ENCODE measurements at places on chromosomes 5 and 9. TPM values are rescaled to one million over a fixed set of nuclear protein-coding genes. Genes with fewer than 3 reads are reported as not detected.

LEAP2 gene
- 1.4 TPM for polyA plus RNA-seq

IFNA21 gene
- polyA plus RNA-seq, result not detected

SPATA6L gene
- polyA plus RNA-seq, result 0.69 TPM

LRRC14B gene
- polyA plus RNA-seq, result 32.3 TPM

TAF1L gene
- polyA plus RNA-seq, result 0.01 TPM

NEURL1B gene
- 35.3 TPM for polyA plus RNA-seq

Data from muscle of back (tissue), 13 donors.